ENCODE measurements at places on chromosomes 2 and 18. TPM values are rescaled to one million over a fixed set of nuclear protein-coding genes. Genes with fewer than 3 reads are reported as not detected.

DNA sequence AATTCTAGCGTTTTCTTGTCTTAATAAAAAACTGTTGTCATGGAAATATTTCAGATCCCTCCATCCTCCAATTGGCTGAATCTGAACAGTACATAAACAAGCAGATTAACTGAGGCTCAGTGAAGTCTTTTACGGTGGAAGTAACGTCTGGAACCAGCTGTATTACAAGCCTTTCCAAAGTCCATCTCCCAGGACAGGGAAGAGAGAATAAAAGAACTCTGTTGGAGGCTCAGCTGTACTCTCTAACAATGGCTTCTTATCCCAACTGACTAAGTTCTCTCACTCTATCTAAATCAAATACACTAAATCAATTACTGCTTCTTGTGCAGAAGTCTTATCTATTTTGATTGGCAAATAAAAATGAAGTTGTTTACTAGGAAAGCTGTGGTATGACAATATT is 19.9 kb upstream of the NEDD4L start:
- no peak for DNase-seq

GRCh38 chr18:54712306-54712705 is 116.0 kb upstream of the RAB27B start:
- no peak for DNase-seq

DNA sequence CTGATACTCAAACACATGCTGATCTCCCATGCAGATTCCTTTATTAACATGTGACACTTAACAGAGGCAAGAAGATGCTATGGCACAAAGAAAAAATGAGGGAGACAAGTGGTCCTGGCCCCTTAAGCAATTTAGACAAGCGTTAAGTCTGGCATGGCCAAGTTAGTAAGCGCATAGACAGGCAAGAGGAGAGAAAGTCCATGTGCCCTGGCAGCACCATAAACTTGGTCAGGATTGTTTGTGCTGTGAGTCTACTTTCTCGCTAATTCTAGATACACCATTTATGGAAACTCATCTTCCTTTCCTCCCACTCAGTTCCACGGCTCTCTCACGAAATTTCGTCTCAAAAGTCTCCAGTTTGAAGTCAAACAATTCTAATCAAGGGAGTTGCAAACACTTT is 138.9 kb downstream of the RBMS1 start:
- DNase-seq: no peak

The INHA gene
- not detected for total RNA-seq

Measured in esophagus squamous epithelium (tissue), 5 donors.